ENCODE measurements at places on chromosomes 4 and X.

- DNase-seq = no peak
Observed at GRCh38 chr4:169899295-169899694, 126.9 kb downstream of the MFAP3L start.

DNA sequence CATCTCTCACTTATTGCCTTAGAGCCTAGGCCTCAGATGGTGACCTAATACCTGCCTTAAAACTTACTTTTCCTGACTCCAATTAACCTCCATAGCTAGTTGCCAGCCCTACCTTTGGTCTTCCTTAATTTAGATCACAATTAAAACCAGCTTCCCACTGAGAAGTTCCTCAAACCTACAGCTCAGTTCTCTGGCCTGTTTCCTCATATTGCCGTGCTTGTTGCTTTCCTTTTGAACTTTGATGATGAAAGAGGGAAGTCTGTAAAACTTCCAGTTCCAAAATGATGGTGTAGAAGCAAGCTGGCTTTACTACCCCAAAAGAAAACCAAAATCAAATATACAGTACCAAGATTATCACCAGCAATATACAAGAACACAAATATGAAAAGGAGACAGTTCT, 28.9 kb upstream of the CAMK2D start:
- no peak for DNase-seq

DNA sequence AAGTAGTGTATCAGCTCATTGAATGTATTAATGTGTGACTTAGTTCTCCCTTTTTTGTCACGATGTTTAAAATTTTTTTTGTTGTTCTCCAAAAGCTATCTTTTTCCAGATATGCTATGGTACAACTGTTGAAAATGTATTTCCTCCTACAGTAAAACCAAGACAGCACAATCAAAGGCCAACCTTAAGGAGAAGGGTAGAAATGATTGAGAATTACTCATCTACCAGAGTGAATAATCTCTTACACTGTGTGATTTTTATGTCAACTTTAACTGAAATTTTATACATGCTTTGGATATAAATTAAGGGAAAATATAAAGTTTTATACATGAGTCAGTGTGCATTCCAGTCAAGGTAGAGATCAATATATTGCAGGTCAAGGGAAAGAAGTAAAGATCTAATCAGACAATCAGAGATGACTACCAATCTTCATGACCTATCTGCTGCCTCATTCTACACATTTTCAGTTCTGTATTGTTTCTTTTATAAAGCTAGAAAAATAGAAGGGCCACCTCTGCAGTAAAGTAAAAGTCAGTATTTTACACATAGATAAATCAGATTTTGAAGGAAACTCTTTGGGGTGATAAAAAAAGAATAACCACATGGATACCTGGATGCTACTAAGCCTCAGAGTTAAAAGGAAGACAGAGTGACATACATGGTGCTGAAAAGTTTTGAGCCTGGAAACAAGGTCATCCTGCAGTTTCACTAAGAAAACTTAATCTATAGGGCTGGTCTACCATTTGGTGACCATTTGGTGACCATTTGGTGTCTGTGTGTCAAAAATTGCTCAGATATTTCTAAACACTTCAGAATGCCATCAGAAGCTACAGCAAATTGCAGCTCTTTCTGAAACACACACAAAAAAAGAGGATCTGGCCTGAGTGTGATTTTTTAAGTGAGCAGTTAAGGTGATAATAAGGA, 1.6 kb downstream of the FAM13A start:
- no peak for DNase-seq

DNA sequence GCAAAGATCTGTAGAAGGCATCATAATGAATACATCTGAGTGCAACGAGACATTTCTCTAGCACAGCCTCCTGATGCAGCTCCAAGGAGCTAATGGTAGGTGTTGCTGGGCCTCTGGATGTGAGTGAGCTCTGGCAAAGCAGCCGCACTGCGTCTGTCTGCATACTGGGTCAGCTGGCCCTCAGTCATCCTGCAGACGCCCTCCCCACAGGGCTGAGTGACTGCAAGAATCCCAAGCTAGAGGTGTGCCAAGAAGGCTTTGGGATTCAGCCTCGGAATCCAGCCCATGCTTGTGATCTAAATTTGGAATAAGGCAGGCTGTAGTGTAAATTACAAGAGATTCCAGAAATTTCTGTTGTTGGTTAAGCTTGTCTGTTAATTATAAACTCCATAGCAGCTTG, 18.5 kb downstream of the HERC3 start:
- DNase-seq = no peak

DNA sequence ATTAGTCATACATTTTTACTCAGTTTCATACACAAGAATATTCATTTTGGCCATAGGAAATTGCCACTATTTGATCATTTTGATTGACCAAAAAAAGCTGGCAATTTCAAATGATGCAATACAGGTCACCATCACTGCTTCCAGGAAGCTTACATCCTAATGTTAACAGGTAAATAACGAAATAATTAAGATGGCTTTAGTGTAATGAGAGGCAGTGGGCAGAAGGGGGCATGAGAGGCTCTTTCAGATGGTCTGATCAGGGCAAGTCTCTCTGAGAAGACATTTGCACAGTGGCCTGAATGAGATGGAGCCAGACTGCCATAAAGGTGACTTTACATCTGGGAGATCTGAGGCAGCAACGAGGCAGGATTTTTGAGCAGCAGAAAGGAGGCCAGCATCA, 170.7 kb downstream of the SLIT2 start:
- no peak for DNase-seq

GRCh38 chr4:123246085-123246484, 150.5 kb upstream of the SPRY1 start:
- DNase-seq = no peak

DNA sequence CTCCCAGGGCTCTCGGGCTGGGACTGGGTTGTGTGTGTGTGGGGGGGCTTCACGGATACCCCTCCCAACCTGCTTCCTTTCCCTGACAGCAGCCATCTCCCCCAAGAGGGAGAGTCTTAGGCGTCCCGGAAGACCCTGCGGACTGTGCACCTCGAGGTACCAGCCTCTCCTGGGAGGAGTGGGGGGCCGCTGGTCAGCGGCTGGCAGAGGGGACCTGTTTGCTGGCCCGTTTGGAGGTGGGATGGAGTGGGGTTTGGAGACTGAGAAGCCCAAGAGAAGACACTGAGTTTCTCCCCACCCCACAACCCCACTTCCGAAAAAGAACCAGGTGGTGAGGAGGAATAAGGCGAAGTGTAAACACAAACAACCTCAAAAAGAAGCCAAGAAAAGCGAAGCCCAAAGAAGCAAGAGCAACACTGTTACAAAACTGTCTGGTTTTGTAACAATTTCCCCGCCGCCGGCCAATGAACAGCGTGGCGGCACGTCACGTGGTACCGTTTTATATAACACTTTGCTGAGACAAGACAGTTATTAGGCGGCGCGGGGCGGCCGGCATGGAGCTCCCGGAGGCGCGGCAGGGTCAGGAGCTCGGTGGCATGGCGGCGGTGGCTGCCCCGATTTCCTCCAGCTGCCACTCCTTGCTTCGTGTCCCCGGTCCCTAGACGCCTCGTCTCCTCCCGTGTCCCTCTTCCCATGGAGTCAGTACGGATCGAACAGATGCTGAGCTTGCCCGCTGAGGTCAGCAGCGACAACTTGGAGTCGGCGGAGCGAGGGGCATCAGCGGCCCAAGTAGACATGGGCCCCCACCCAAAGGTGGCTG, at the start of gene LONRF3:
Gene LONRF3 (plus strand): TSS at position 531 of the 820 bp plus-strand sequence. CDS start 163 bp downstream, at position 694.
- DNase-seq = no peak

DNA sequence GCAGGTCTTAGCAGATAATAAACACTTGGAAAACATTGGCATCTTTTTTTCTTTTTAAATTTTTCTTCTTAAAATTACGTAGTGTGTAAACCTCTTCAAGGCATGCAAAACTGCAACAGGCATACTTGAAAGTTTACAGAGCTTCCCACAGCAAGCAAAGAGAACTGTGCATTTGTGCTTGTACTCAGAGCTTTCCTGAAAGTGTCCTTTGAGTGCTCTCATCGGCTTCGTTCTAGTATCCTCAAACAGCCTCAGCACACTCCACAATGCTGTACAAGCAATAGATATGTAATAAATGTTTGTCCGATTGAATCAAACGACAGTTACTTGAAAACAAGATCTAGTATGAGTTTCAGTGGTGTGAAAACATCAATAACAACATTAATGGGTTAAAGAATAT, 227.5 kb downstream of the PAPSS1 start:
- DNase-seq = no peak

GRCh38 chr4:4426511-4427120, 39.7 kb downstream of the NSG1 start:
- DNase-seq = no peak
